ENCODE measurements at places on chromosomes 2 and 18.

DNA sequence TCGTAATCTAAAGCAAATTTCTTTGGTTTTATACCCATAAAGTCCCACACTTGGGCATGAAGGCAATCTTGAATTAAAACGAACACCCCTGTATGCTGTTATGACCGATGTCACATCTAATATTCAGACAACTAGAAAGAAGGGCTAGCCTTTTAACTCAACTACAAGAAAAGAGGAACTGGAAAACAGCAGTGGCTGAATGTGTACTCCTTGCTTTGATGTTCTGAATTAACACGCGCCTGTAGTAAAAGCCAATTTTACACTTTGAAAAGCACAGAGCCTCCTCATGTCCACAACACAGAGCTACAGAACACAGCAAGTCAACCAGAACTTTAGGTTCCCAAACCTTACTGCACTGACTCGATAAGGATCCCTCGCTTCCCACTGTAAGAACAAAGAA is 147.6 kb downstream of the HDAC4 start:
- peaks cover 10% of the 10 kb centered on the region for H3K36me3 ChIP-seq
- peaks cover 53% of the 10 kb centered on the region for H3K4me1 ChIP-seq
- H3K27ac ChIP-seq: no peak overlapping the region
- H3K27me3 ChIP-seq: no peaks in the 10 kb centered on the region
- no peak overlapping the region for H3K4me3 ChIP-seq
- no peak for DNase-seq

DNA sequence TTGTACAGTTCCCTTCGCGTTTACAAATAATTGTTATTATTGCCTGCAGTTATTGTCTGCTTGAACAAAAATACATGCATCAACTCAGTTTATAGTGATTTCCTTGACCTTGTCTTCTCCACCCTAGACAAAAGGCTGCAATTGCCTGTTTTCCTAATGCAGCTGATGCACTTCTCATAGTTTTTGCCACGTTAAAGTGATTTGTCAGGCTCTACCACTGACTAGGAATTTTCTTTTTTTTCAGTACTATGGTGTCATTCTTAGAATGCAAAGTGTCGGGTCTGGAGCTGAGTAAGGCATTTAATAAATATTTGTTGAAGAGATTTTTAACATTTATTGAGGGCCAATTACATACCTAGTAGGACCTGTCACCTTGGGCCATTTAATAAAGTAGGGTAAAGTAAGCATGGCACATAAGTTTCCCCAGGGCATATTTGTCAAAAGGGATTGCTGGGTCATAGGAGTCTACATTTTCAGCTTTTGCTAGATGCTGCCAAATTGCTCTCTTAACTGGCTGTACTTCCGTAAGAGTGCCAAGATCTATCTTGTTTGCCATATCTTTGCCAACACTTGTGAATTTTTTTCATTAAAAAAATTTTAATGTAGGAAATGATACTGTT is 24.1 kb downstream of the ACSL3 start:
- peaks cover 60% of the 10 kb centered on the region for H3K4me1 ChIP-seq
- DNase-seq: no peak
- no peak overlapping the region for H3K4me3 ChIP-seq
- peaks cover 12% of the 10 kb centered on the region for H3K36me3 ChIP-seq
- H3K27me3 ChIP-seq: no peaks in the 10 kb centered on the region

DNA sequence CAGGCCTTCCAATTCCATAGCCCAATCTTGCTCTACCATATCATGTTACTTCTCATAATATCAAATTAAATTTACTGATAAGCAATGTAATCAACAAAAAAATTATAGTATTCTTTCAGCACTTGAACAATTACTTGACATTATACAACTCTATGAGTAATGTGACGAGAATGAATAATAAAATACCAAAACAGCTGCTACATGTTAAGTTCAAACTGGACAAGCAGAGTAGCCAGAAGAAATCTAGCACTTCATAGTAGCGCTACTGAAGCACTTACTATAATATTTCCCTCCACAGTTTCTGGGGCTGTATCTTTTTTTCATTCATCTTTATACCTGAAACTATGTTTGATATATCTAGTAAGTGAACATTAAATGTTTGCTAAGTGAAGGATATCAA is 14.9 kb downstream of the PPP3R1 start:
- peak overlapping the region; percentile 62 for H3K27ac ChIP-seq
- H3K4me3 ChIP-seq: peak overlapping the region; percentile 50
- H3K4me1 ChIP-seq: peaks cover 75% of the 10 kb centered on the region
- no peaks in the 10 kb centered on the region for H3K27me3 ChIP-seq
- H3K36me3 ChIP-seq: peaks cover 14% of the 10 kb centered on the region
- peak; percentile 49 for DNase-seq

DNA sequence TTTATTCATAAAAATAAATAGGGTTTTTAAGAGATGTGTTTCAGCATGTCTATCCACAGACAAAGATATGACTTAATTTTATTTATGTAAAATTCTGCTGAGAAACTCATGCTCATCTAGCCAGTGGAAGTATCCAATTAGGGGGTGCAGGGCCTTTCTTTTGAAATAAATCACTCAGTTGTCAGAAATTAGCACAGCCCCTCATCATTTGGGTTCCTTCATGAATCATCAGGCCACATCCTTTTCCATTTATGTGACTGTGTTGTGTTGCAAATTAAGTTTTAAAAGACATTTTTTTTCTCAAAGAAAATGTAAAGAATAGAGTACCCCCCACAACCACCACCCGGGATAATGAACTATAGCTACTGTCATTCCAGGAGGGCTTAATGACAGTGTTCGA is 185.8 kb downstream of the NRP2 start:
- H3K27ac ChIP-seq: no peak overlapping the region
- no peaks in the 10 kb centered on the region for H3K36me3 ChIP-seq
- DNase-seq: no peak
- H3K27me3 ChIP-seq: peaks cover 25% of the 10 kb centered on the region

DNA sequence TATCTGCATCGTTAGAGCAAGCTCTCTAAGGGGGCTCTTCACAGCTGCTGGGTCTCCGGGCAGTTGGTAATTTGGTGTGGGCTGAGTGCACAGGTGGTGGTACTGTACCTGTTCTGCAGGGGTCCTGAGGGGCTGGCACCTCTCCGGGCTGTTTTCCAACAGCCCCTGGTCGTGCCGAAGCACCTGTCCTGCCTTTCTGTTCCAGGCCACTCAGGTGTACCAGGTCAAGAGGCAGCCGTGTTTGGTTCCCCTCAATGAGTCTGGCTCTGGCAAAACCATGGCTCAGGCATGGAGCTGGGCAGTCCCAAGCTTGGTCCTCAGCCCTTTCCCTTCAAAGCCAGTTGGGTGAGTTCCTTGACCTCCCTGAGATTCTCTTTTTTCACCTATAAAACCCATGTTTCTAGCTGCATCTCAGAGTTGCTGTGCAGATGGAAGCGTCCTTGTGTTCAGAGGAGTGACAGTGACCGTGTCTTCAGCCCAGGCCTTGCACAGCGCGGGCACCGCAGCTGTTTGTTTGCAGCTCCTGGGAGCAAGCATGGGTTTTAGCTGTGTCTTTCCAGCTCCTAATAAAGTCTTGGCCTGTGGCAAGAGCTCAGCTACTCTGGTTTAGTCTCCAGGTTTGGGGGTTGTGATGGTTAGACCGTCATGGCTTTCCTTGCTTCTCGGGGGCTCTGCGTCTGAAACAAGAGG is 110.9 kb downstream of the GLI2 start:
- H3K4me3 ChIP-seq: no peak overlapping the region
- H3K27me3 ChIP-seq: peaks cover 16% of the 10 kb centered on the region
- H3K27ac ChIP-seq: no peak overlapping the region
- DNase-seq: no peak
- peaks cover 40% of the 10 kb centered on the region for H3K36me3 ChIP-seq

DNA sequence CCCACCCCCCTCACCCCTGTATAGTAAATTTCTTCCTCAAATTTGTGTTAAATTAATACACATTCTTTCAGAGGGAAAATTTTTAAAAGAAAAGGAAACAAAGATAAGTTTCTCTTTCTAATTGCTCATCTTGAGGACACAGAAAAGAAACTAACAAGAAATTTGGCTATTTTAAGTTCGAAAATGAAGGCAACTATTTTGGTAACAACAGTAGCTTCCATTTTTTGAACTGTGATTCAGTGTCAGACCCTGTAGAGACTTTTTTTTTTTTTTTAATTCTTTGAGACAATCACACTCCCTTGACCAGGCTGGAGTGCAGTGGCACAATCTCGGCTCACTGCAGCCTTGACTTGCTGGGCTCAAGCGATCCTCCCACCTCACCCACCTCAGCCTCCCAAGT is 194.9 kb downstream of the SS18 start:
- H3K27ac ChIP-seq: no peak overlapping the region
- no peaks in the 10 kb centered on the region for H3K36me3 ChIP-seq
- no peak overlapping the region for H3K4me3 ChIP-seq
- no peaks in the 10 kb centered on the region for H3K4me1 ChIP-seq
- H3K27me3 ChIP-seq: peaks cover under 1% of the 10 kb centered on the region

- H3K27me3 ChIP-seq: peaks cover 16% of the 10 kb centered on the region
- no peak overlapping the region for H3K4me3 ChIP-seq
- H3K36me3 ChIP-seq: no peaks in the 10 kb centered on the region
- peaks cover 8% of the 10 kb centered on the region for H3K4me1 ChIP-seq
- peak; percentile 17 for DNase-seq
- H3K27ac ChIP-seq: no peak overlapping the region
These were observed 47.0 kb downstream of the CRYGD start for GRCh38 chr2:208077276-208077675.

GRCh38 chr2:85503168-85503850 is 35.7 kb upstream of the MAT2A start:
- H3K27ac ChIP-seq: peak overlapping the region; percentile 94
- H3K4me3 ChIP-seq: no peak overlapping the region
- no peak for DNase-seq

GRCh38 chr18:63099848-63100629 is 219.5 kb downstream of the BCL2 start:
- H3K36me3 ChIP-seq: no peaks in the 10 kb centered on the region
- no peak overlapping the region for H3K27ac ChIP-seq
- no peak for DNase-seq
- H3K27me3 ChIP-seq: peaks cover 32% of the 10 kb centered on the region

GRCh38 chr2:2102866-2103653 is 228.0 kb downstream of the MYT1L start:
- H3K4me3 ChIP-seq: no peak overlapping the region
- no peaks in the 10 kb centered on the region for H3K4me1 ChIP-seq
- no peak overlapping the region for H3K27ac ChIP-seq
- DNase-seq: no peak
- peaks cover 3% of the 10 kb centered on the region for H3K36me3 ChIP-seq

DNA sequence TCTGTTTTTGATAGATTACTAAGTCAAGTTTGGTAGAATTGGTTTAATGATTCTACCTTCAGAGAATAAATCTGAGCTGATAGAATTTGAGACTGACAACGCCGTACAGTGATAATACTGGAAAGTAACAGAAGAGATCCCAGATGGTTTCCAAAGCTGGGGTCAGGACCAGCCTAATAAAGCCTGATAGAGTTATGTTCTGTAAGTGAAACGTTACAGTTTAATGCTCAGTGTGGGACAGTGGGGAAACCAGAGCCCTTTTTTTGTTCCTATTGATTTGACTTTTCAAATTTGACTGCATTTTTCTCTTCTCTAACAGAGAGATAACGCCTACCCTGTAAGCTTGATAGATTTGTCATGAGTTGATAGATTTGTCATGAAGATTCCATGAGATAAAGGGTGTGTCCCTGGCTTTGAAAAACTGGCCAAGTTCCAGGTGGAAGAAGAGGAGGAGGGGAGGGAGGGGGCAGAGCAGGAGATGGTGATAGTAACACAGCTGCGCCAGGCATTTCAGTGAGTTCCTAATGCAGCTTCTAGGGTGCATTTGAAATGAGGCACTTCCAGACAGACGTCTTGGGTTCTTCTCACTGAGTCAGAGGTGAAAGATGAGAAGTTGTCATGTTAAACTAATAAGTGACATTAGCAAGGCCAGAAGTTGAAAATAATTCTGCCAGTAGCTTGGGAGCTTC is 65.1 kb downstream of the CERS6 start:
- H3K27me3 ChIP-seq: no peaks in the 10 kb centered on the region
- H3K27ac ChIP-seq: no peak overlapping the region
- H3K4me3 ChIP-seq: no peak overlapping the region
- no peaks in the 10 kb centered on the region for H3K36me3 ChIP-seq
- H3K4me1 ChIP-seq: peaks cover 45% of the 10 kb centered on the region

GRCh38 chr2:74619651-74620297 is 28.4 kb downstream of the M1AP start:
- no peak overlapping the region for H3K4me3 ChIP-seq

DNA sequence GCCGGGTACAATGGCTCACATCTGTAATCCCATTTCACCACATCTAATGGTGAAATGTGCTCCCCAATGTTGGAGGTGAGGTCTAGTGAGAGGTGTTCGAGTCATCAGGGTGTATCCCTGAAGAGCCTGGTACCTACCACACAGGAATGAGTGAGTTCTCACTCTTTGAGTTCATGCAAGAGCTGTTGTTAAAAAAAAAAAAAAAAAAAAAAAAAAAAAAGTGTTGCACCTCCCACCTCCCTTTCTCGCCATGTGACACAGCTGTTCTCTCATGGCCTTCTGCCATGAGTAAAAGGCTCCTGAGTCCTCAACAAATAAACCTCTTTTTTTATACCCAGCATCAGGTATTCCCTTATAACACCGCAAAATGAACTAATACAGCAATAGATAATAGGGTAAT is 106.3 kb downstream of the C2orf74 start:
- no peak for DNase-seq
- peaks cover 1% of the 10 kb centered on the region for H3K27me3 ChIP-seq
- H3K4me3 ChIP-seq: no peak overlapping the region
- peaks cover 13% of the 10 kb centered on the region for H3K4me1 ChIP-seq

DNA sequence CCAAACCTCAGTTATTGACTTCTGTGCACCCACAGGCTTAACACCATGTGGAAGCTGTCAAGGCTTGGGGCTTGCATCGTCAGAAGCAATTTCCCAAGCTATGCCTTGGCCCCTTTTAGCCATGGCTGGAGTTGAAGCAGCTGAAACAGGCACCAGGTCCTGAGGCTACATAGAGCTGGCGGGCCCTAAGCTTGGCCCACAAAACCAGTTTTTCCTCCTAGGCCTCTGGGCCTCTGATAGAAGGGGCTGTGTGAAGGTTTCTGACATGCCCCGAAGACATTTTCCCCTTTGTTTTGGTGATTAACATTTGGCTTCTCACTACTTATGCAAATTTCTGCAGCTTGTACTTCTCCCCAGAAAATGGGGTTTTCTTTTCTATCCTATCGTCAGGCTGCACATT is 9.1 kb upstream of the TMX3 start:
- peaks cover 5% of the 10 kb centered on the region for H3K36me3 ChIP-seq
- no peak for DNase-seq
- no peak overlapping the region for H3K27ac ChIP-seq
- H3K4me3 ChIP-seq: no peak overlapping the region
- no peaks in the 10 kb centered on the region for H3K27me3 ChIP-seq

DNA sequence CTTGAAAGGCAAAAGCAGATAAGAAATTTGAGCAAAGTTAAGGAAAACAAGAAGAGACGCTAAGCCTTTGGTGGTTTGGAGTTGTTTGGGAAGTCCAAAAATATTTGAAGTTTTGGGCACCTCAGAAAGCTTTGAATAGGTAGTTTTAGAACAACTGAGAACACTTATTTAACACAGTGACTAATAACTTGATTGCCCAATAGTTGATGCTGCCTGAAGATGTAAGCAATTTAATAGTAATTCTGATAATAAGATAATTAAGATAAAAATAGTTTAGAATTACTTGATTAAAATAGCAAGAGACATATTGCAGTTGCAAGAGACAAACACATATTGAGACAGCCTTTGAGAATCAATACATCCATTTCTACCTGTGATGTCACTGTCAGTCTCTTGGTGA is 16.5 kb upstream of the COL3A1 start:
- H3K27ac ChIP-seq: no peak overlapping the region
- H3K36me3 ChIP-seq: no peaks in the 10 kb centered on the region
- no peaks in the 10 kb centered on the region for H3K4me1 ChIP-seq
- no peak for DNase-seq

- H3K36me3 ChIP-seq: 0 out of 2 replicates have a peak, but pooled peaks cover 5% of the 10 kb centered on the region
- H3K4me3 ChIP-seq: no peak overlapping the region
- no peaks in the 10 kb centered on the region for H3K27me3 ChIP-seq
These were observed 157.4 kb downstream of the ASXL3 start for GRCh38 chr18:33735428-33735827.

Measured in HFFc6 (cell line).